ENCODE measurements at places on chromosomes 12 and 14. TPM values are rescaled to one million over a fixed set of nuclear protein-coding genes. Genes with fewer than 3 reads are reported as not detected.

Gene PYM1
- total RNA-seq, result 29.8 TPM

Gene OTX2
- total RNA-seq, result not detected

Gene SLCO1C1
- not detected for total RNA-seq

Gene TC2N
- not detected for total RNA-seq

Gene SLC7A8
- total RNA-seq, result 15.8 TPM

Gene PRPH
- 0.95 TPM for total RNA-seq

Gene TAS2R10
- total RNA-seq, result 1.3 TPM
